ENCODE measurements at places on chromosomes 12 and 14.

DNA sequence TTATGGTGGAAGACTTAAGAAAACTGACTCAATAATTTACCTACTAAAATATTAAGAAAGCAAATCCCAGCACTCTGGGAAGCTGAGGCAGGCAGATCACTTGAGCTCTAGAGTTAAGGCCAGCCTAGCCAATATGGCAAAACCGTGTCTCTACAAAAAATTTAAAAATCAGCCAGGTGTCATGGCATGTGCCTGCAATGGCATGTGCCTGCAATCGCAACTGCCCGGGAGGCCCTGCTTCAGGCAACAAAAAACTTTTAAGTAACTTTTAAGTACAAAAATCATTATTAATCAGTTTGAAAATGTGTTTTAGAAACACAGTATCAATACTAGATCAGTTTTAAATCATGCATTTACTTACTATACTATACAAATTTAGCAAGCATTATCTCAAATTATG is 17.5 kb downstream of the C2CD5 start:
- DNase-seq, result no peak

DNA sequence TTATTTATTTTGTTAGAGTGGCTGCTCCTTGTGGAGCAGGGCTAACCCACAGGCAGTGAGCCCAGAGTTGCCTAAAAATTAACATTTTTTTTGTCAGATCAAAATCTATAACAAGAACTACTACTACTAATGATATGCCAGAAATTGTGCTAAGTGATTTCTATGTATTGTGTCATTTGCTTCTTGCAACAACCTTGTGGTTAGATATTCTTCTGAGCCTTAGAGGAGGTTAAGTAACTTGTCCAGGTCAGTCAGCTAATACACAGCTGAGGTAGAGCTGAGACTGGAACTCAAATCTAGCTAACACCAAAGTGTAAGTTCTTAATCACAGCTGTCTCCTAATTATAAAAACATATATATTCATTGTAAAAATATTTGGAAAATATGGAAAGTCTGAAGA is 29.8 kb downstream of the CFL2 start:
- DNase-seq, result no peak

- DNase-seq, result no peak
Observed at GRCh38 chr12:16506394-16506793, 99.6 kb downstream of the LMO3 start.

DNA sequence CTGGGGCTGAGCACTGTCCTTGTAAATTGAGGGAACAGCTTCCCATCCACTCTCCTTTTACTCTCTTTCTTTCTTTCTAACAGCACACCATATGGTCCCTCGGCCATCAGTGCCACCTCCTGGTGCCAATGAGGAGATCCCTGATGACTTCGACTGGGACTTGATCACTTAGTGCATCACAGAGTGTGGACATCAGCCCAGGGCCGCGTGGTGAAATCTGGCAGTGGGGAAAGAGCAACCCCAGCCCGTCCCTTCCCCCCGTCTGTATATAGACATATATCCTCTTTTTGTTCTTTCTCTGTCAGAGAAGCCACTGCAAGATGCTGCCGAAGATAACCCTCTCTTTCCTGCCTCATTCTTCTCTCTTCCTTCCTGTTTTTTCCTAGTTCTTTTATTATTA is 13.5 kb downstream of the C3AR1 start:
- no peak for DNase-seq

- no peak for DNase-seq
Observed at GRCh38 chr12:9868311-9868801, 798 bp downstream of the CLEC2B start.

- DNase-seq, result no peak
Observed at GRCh38 chr12:104490186-104490585, 33.4 kb downstream of the CHST11 start.

DNA sequence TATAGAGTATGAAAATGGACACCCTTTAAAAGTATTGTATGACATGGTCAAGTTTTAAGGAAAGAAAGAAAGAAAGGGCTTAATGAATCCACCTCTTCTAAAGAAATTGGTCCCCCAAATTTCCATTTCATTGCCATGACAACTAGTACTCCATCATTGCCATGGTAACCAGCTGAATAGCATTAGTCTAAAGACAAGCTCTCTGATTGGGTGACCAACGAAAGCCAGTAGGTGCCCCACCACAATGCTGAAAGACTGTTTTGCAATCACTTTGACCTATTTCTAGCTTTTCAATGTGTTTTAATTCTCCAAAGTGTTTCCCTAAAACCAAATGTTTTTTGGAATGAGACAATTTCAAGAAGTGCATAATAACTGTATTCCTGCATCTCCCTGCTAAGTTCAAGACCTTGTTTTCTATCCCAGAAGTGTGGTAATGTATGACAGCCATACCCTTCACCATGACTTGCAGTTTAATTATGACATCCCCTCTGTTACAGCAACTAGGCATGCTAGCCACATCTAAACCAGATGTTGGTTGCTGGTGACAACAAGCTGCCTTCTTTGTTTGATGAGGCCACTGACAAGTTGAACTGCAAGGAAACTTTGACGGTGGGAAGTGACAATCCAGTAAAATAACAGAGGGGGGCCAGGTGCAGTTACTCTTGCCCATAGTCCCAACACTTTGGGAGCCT is 46.7 kb downstream of the KICS2 start:
- DNase-seq, result no peak

GRCh38 chr14:102049258-102050025 is 37.4 kb downstream of the HSP90AA1 start:
- DNase-seq, result no peak

DNA sequence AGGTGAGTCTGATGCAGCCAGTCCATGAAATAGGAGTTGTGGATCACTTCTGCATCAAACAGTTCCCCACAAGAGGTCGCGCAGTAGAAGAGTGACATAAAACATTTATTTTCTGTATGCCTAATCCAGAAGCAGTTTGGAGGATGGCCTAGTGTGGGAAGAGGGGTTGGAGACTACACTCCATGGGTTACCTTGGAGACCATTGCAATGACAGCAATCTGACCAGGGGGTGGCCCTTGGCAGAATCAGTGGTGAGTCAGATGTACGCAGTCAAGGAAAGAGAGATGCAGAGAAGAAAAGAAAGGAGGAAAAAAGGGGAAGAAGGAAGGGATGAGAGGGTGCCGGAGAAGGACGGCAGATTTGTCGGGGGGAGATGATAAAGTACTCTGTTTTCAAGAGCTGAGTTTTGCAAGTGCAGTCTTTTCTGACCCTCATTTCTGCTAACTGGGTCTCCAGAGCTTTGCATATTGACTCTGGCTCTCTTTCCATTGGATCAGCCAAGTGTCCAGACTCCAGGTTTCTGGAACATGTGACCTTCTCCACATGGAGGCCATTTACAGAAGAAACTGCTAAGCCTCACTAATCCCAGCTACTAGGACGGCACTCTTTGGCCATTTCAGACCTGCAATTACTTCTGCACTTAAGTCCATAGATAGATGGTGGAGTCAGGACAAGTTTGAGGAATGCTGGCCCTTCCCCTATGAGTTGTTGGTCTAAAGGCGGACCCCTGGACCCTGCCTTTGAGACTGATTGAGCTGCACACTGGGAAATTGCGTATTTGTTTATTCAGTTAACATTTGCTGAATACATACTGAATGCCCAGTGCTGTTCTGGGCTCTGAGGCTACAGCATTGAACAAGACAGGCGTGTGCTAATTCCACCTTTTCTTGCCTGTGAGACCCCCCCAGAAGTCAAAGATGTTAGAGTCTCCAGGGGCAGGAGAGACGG is 424.2 kb downstream of the BCL11B start:
- no peak for DNase-seq

- peak; percentile 71 for DNase-seq
Observed at GRCh38 chr12:52191841-52192791, at the start of gene KRT80. Gene KRT80 (minus strand): TSS chr12:52192014. CDS start chr12:52191902, 112 bp downstream.

GRCh38 chr14:69921052-69921451 is 41.8 kb downstream of the SMOC1 start:
- DNase-seq, result no peak

DNA sequence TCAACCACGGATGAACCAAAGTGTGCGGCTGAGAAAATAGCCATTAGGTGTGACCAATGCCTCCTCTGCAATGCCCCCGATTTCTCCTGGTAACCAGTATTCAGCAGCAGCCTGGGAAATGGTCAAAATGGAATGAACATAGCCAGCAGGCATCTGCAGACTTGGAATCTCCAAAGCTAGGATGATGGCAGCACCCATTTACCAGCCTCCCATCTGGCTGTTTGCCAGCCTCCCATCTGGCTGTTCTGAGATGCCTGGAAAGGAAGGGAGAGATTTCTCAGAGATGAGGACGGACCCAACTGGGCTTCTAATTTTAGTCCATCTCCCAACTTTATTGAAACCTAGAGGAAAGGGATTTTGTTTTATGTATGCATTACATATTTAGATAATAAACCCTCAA is 16.2 kb downstream of the CLMN start:
- DNase-seq, result peak; percentile 34

GRCh38 chr12:63916561-63917476 is 72.3 kb downstream of the SRGAP1 start:
- DNase-seq, result no peak
